ENCODE measurements at places on chromosomes 7 and 10.

DNA sequence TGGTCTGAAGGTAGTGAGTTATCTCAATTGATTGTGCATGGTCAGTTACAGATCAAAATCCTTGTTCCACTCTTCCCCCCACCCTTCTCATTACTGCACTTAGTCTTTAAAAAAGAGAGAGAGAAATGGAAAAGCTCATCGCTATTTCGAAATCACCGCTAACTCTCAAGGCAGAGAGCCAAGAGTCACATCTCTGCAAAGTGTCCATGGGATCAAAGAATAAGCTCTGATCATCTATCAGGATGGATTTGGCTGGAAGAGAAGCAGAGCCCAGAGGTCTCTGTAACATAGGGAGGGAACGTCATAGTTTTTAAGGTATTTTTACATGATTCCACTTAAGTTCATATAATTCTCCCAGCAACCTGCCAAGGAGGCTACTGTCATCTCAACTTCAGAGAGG, 30.0 kb upstream of the MYH16 start:
- no peak for DNase-seq

DNA sequence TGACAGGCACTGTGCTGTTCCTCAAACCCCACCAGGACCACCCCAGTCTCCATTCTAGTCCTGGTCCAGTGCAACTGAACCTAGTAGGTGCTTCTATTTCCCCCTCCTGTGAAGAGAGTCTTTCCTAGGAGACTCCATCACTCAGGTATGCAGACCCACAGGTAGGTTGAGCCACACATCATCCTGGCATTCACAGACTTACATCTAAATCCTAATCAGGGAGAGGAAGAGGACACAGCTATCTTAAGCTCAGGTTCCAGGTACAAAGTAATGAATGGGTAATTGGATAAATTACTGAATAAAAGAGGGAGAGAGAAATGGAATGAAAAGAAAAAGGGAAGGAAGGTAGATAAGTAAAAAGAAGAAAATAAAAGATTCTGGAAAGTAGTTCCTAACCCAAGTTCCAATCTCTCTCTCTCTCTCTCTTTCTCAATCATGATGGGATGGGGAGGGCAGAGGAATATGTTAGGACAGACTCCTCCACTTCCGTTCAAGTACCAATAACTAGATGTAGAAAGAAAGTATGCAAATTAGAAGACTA, 139.8 kb upstream of the NAMPT start:
- no peak for DNase-seq

GRCh38 chr10:86664341-86665217, 3.7 kb upstream of the LDB3 start:
- no peak for DNase-seq

DNA sequence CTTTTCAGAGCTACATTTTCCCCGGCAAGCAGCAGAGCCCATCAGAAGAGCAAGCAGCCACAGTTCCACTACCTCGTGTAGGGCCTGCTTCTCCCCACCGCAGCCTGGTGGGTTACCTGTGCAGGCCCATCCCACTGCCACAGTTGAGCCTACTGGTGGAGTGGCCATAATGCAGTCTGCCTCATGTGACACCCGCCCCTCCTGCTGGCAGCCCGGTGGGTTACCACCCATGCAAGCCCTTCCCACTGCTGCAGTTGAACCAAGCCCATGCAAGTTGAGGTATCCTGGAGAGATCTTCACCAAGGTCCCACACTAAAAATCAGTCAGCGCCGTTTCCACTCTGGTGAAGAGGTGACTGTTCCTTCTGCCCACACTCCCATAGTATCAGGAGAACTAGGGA, 32.1 kb upstream of the CNNM1 start:
- DNase-seq: no peak

GRCh38 chr10:97388152-97388551, 13.0 kb downstream of the RRP12 start:
- no peak for DNase-seq

- DNase-seq: no peak
Observed at GRCh38 chr10:6431186-6431585, 148.9 kb downstream of the PRKCQ start.

DNA sequence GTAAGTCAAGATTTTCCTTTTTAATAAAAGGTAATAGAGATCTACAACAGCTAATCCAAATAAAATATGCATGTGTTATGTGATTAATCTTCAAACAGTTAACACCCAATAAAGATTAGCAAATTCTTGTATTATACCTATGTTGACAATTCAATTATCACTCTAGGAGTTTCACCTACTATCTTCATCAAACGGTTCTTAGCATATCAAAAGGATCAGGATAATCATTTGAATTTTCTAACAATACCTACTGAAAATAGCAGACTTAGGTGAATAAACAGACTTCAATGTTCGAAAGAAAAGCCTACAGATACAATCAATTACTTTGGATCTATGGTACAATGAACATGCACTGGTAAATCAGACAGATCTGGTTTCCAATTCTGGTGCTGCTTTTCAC, 268.3 kb downstream of the CACNA2D1 start:
- no peak for DNase-seq

DNA sequence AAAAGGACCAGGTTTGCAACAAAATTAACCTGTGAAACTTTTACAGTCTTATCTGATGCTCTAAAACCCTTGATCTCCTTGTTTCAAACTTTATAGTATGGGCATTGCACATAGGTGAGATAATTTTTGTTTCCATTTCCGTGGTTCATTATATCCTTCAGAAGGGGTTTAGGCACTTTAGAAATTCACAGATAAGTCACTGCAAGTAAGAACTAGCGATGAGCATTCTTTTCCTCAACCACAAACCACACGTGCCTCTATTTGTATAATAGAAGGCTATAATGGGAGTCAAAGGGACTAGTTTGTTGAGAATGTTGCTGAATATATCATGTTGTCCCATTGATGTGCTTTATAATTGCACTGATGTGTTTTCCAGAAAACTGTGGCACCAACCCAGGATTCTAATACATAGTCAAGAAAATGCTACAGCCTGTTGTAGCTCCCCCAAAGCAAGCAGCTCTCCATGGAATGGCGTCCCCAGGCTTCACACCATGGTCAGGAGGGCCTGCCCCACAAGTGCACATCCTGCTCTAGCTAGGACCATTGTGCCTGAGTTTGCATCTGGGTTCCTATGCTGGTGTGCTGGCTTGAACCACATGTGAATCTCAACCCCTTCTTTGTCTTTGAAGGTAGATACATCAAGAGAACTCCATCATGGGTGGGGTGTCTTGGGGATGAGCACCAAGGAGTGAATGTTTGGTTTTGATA, 14.0 kb upstream of the ATXN7L1 start:
- no peak for DNase-seq

GRCh38 chr10:12588091-12588860, 238.9 kb downstream of the CAMK1D start:
- no peak for DNase-seq

DNA sequence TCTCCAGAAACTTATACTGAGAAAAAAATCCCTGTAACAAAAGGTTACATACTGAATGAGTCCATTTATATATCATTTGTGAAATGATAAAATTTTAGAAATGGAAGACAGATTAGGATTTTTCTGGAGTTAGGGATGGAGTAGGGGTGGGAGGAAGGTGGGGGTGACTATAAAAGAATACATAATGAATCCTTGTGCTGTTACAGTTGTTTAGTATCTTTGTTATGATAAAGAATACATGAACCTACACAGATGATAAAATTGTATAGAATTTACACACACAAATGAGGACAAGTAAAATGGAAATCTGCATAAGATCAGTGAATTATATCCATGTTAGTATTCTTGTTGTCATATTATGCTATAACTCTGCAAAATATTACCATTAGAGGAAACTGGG, 41.7 kb upstream of the CCSER2 start:
- DNase-seq: no peak

- no peak for DNase-seq
Observed at GRCh38 chr7:131921016-131921415, 364.6 kb upstream of the PODXL start.

GRCh38 chr10:33919244-33919643, 584.8 kb upstream of the NRP1 start:
- no peak for DNase-seq

DNA sequence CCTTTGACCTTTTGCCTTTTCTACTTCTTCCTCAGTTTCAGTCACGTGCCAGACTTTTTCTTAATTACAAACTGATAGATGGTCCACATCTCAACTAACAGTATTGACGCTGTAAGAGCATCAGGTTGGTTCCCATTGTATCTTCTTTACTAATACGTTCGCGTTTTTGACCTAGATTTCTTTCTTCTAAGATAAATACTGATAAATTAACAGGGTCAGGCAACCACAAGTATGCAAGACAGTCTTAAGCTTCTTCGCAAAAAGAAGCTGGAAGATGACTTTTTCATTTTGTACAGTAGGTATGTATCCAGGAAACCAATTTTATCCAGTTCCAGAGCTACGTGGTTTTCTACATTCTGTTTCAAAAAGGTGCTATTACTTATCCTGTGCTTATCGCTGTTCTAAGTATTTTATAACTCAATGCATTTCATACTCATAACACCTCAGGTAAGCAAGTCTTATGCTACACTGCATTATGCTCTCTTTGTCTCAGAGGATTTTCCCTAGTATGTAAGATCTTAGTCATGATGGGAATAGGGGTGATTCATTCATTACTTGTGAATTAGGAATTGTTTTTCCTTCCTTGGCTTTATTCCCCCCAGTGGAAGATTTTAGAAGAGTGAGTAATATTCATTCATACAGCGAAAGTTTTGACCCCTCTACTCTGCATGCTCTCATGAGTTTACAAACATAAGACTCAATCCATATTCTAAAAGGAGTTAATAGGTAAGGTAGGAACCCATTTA, 955 bp downstream of the DUS4L start:
- DNase-seq: no peak

GRCh38 chr7:93623816-93624215, 49.3 kb upstream of the CALCR start:
- no peak for DNase-seq

GRCh38 chr7:110397927-110398660, 692.8 kb upstream of the LRRN3 start:
- no peak for DNase-seq

DNA sequence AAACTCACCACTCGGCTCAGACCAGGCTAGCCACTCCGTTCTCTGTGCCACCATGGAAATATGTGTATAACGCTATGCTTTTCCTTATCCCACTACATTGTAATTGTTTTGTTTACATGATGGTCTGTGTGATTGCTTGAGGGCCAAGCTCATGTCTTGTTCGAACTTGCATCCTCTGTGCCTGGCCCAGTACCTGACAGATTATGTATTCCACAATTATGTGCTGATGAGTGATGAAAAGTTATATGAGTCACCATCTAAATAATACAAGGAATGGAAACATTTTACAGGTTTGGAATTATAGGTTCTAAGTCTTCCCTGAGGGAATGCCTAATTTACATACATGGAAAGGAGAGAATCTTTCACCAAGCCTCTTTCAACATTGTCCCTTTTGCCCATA, 137.4 kb downstream of the C7orf25 start:
- no peak for DNase-seq

- no peak for DNase-seq
Observed at GRCh38 chr7:87445897-87446296, 29.6 kb downstream of the ABCB4 start.

DNA sequence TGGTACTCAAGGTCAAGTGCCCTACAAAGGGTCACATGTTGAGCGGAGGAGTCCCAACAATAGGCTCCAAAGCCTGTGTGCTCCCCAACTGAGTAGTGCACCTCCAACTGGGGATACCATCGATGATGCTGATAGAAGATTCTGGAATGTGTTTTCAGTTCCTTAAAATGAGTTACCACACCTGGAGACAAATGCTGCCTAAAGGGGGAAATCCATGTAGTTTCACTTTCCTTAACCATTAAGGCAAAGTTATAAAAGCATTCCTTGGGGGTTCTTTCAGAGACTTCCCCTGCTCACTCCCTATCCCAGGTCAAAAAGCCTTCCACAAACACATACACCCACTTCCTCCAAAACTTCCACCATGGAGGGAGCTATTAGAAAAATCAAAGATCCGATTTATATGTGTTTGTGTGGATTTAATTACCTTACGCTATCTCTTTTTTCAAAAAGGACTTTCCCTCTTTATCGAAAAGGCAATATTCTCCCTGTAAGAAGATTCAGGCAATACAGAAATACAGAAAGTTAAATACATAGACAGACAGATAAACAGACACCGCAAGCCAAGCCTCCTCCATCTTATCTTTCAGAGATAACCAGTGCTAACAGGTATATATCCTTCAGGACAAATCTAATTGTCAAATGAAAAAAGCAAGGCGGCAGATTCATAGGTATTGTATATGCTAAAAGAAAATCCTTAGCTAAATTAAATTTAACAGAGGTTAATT, 135.9 kb upstream of the ASAH2 start:
- DNase-seq: no peak

DNA sequence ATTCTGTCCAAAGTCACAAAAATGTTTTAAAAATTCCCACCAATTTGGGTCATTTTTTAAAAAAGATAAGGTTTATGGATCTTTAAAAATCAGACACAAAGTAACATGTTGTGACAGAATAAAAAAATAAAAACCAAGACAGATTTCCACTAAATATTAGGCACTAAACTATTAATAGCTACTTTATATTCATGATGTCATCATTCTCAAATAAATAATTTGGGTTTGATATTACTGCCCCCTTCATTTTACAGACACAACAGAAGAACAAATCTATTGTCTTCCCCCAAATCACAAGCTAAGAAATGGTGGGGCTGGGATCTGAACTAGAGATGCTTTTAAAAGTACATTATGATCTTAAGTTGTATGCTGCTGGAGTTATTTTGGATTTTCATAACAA, 119.4 kb downstream of the MICU1 start:
- DNase-seq: no peak

DNA sequence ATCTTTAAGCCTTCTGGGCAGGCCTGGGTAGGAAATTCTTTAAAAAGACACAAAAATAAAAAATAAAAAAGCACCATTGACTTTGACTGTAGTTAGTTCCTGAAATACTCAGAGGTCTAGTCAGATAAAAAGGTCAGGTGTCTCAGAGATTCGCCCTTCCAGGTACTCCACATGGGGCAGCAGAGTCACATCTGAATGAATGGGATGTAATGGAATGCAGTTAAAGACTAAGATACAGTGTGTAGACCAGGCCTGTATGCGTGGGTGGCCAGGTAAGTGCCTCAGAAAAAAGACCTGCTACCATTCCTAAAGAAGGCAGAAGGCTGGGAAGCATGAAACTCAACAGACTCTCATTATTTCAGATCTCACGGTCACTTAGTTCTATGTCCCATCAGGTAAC, 68.6 kb upstream of the SEM1 start:
- DNase-seq: no peak

GRCh38 chr7:74474271-74474865, 20.7 kb downstream of the GTF2IRD1 start:
- no peak for DNase-seq

DNA sequence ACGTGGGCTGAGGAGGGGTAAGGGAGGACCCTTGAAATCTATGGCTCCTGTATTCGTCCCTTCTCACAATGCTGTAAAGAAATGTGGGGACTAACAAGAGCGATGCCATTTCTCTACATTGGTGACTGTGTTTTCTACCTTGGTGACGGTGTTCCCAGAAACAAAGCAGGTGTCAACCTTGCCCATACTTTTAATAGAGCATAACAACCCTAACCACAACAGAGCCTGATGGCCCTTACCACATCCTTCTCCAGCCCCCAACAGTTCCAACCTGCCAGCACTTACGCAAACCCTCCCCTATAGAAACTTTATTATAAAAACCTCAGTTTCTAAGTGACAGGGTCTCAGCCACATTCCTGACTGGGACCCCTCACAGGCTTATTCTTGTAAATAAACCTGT, 28.2 kb upstream of the ADCYAP1R1 start:
- DNase-seq: no peak

GRCh38 chr7:98091061-98091460, 15.6 kb upstream of the LMTK2 start:
- no peak for DNase-seq

GRCh38 chr7:113373863-113374262, 255.5 kb upstream of the SMIM30 start:
- no peak for DNase-seq

- no peak for DNase-seq
Observed at GRCh38 chr10:22658745-22659410, 55.5 kb downstream of the PIP4K2A start.
